ENCODE measurements at places on chromosomes 7 and 10. TPM values are rescaled to one million over a fixed set of nuclear protein-coding genes. Genes with fewer than 3 reads are reported as not detected.

Gene SPDYE16
- not detected for total RNA-seq

Gene ERV3-1
- total RNA-seq = 3.3 TPM

Gene SLC35G1
- 10.2 TPM for total RNA-seq

Gene ATOH7
- 0.19 TPM for total RNA-seq

Gene EVX1
- total RNA-seq = not detected

Gene TRIL
- total RNA-seq = not detected

Gene HYAL4
- total RNA-seq = not detected

Gene SYT15B
- total RNA-seq = 3.6 TPM

Gene GPER1
- total RNA-seq = 0.79 TPM

Gene FOXI2
- not detected for total RNA-seq

Gene SAMD9
- 10.8 TPM for total RNA-seq

Gene CHN2
- total RNA-seq = not detected

Gene HECW1
- 12.2 TPM for total RNA-seq

Gene PYROXD2
- total RNA-seq = 3.2 TPM

Gene STEAP2
- total RNA-seq = 5.4 TPM

Gene GRM3
- total RNA-seq = not detected

Gene IDI2
- not detected for total RNA-seq

Gene SFXN2
- total RNA-seq = 4.4 TPM

Gene HNRNPA2B1
- 1,282 TPM for total RNA-seq

Gene DNAJC12
- total RNA-seq = 55.6 TPM

Gene RARRES2
- not detected for total RNA-seq

Gene AQP1
- total RNA-seq = 0.44 TPM

Gene WDR86
- total RNA-seq = 0.20 TPM

Gene NEURL1
- 0.20 TPM for total RNA-seq

Gene RPP30
- total RNA-seq = 56.2 TPM

Gene MRC1
- total RNA-seq = 0.02 TPM

Gene TEX47
- not detected for total RNA-seq

Gene SPDYE2B
- total RNA-seq = not detected

Gene POLR3A
- total RNA-seq = 16.8 TPM

Gene AOAH
- total RNA-seq = 0.13 TPM

Gene RGR
- not detected for total RNA-seq

Gene CYP2C18
- 0.08 TPM for total RNA-seq

Gene EXOSC1
- 53.7 TPM for total RNA-seq

Gene CCDC7
- total RNA-seq = 0.56 TPM

Gene SUN3
- not detected for total RNA-seq

Gene GJC3
- 0.11 TPM for total RNA-seq

Gene PRPS1L1
- not detected for total RNA-seq

Gene VWA2
- not detected for total RNA-seq

Gene TWIST1
- total RNA-seq = 4.6 TPM

Gene GBF1
- 27.3 TPM for total RNA-seq

Gene CPA4
- 12.3 TPM for total RNA-seq

Gene ANK3
- total RNA-seq = 0.78 TPM

Gene ADAM22
- total RNA-seq = 0.34 TPM

Gene ALOX5
- total RNA-seq = 0.13 TPM

Gene DLX5
- not detected for total RNA-seq

Gene EGR2
- 0.86 TPM for total RNA-seq

Gene SP4
- total RNA-seq = 1.6 TPM

Gene RUFY2
- total RNA-seq = 8.9 TPM

Gene SLC26A3
- not detected for total RNA-seq

Gene C10orf105
- not detected for total RNA-seq

Gene POLL
- total RNA-seq = 14.9 TPM

Measured in A549 treated with DMSO at 1 μM for 4 hours (cell line).